ENCODE measurements at places on chromosomes 2 and 18.
A peak's percentile ranks its signal among the peaks of the same experiment; 100 is the strongest.

- DNase-seq = no peak
Observed at GRCh38 chr2:142531377-142531776, 346.1 kb upstream of the KYNU start.

DNA sequence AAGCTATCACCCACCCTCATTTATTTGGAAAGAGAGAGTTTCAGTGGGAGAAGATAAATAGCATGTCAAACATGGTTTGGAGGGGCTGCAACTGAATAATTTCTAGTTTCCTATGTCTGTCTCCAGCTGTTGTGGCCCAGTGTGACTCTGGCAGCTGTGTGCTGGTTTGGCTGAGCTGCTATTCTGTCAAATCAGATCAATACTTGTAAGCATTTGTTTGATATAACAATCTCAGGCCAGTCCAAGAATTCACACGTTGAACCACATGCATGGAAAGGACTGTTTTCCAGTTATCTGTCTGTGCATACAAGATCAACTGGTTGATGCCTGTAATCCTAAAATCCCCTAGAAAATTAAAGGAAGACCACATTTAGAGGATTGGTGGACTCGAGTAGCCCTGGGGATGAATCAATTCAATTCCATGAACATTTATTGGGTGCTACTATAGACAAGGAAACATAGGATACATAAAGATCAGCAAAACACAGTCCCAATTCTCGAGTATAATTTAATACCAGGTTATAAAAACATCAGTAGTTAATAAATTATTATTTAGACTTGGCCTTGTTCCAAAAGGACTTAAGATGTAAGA is 209.0 kb upstream of the PARD3B start:
- DNase-seq = no peak

DNA sequence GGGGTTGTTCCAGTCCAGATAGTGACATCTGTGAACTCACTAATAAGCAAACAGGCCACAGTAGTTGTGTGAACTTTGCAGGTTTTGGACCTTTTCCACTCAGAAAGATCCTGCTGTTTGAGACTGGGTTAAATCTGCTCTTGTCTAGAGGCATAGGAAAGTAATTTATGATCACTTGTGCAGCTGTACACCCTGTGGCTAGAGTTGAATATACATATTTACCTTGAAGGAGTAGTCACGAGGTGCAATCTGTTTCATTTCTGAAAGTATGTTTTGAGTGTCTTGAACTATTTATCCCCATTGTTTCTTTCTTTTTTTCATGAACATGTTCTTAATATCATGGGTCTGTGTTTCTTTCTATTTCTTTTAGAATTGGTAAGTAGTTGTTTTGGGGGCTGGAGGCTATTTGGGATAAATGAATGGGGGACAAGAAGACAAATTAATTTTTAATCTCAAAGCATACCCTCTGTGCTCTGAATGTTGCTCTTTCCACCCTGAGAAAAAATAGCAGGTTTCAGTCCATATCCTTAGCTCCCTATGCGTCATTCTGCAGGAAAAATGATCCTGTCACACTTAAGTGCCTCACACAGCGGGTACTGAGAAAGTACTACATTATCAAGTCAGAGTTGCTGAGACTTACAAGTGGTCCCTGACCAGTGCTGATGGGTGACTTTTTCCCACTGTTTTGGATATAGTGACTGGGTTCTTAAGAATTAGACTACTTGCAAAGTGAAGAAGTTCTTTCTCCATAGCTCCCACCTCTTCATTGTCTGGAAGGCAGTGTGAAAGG is 28.2 kb downstream of the DCC start:
- DNase-seq = no peak

DNA sequence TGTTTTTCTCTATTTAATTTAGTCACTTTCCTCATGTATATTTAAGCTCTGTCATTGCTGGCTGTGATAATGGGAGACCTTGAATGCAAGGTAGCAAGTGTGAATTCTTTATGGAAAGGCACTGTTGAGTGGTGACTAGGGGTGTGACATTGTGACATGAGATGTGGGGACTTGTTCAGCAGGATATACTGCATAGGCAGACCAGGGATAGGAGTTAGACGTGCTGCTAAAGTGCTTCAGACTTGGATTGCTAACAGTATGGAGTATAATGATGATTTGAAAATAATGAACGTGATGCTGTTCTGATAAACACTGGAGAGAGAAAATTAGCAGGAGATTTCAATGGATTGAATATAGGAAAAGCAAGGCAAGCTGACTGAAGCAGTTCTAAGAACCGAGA is 135.1 kb downstream of the NCOA1 start:
- no peak for DNase-seq

GRCh38 chr2:235050980-235051351 is 99.1 kb downstream of the SH3BP4 start:
- DNase-seq = peak; percentile 46

- DNase-seq = no peak
Observed at GRCh38 chr18:58100154-58100553, 56.1 kb downstream of the NEDD4L start.

GRCh38 chr2:55916473-55917049 is 7.0 kb downstream of the EFEMP1 start:
- no peak for DNase-seq

DNA sequence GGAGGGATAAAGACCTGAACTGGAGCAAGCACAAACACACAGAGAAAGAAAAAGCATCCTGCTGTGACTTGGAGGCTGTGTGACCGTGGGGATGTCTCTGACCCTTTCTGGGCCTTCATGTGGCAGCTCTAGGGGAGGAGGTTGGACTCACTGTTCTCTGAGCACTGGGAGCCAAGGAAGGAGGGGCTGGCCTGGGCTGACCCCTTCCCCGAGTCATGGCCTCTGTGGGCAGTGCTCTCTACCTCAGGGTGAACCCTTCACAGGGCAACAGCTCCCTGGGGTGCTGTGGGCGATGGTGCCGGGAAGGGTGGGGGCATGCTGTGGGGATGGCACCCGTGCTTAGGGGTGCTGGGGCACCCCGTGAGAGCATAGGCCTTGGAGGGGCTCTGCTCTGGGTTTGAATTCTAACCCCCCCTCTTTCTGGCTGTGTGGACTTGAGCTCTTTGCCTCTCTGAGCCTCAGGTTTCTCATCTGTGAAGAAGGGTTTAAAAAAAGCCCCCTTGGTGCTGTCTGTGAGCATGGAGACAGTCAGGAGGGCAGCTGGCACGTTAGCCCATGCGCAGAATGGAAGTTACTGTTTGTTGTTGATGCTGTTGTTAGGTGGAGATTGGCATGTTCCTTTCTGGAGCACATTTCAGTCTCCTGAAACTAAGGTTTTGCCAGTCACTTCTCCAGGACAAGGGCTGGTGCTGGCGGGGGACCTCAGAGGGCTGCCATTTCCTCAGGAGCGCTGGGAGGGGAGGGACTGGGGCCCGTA is 700 bp downstream of the TOGARAM2 start:
- no peak for DNase-seq

- no peak for DNase-seq
Observed at GRCh38 chr2:146950361-146950760, 894.5 kb upstream of the ACVR2A start.

- no peak for DNase-seq
Observed at GRCh38 chr2:45978302-45978859, 318.8 kb upstream of the EPAS1 start.

- no peak for DNase-seq
Observed at GRCh38 chr2:23422089-23423061, 37.4 kb downstream of the KLHL29 start.

- no peak for DNase-seq
Observed at GRCh38 chr2:129113776-129114175, 795.1 kb upstream of the HS6ST1 start.

- peak; percentile 9 for DNase-seq
Observed at GRCh38 chr2:210955591-210955990, 399.2 kb downstream of the CPS1 start.

GRCh38 chr18:27652480-27653121 is 467.5 kb upstream of the CHST9 start:
- DNase-seq = no peak

DNA sequence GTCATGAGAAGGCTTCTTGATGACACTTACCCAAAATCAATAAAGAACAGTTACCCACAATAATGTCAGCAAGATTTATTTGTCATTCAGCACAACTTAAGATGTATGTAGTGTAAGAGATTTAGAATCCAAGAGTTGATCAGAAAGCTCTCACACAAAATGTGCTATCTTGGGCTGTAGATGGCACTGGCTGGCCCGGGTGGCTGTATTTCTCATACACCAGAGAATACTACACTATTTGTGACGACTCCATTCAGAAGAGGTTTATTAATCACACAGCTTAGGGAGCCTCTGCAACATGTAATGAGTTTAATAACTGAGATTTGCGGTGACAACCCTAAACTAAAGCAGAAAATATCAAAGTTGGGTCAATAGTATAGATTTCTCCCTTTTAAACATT is 530.4 kb upstream of the KLHL29 start:
- DNase-seq = no peak

DNA sequence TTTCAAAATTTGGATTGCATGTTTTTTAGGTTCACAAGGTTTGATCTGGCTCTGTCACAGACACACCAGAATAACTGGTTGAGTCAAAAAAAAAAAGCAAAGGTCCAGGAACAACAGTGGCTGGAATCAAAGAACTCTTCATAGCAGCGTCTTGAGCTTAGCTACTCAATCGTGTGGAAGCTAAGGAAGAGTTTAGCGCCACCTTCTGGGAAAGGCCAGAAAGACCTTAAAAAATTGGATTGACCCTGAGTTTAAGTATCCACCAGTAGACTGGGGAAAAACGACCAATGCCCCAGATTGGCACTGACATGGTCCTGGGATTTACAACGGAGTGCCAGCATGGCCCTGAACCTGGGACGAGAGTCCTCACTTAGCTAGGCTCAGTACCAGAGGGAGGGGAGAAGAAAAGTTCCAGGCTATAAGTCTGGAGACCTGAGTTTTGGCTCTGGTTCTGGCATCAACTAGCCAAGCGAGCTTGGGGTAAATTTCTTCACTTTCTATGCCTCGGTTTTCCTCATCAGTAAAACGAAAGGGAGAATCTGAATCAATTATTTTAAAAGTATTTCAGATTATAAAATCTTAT is 71.1 kb upstream of the TFCP2L1 start:
- no peak for DNase-seq

GRCh38 chr18:22723773-22724172 is 209.4 kb upstream of the RBBP8 start:
- no peak for DNase-seq

DNA sequence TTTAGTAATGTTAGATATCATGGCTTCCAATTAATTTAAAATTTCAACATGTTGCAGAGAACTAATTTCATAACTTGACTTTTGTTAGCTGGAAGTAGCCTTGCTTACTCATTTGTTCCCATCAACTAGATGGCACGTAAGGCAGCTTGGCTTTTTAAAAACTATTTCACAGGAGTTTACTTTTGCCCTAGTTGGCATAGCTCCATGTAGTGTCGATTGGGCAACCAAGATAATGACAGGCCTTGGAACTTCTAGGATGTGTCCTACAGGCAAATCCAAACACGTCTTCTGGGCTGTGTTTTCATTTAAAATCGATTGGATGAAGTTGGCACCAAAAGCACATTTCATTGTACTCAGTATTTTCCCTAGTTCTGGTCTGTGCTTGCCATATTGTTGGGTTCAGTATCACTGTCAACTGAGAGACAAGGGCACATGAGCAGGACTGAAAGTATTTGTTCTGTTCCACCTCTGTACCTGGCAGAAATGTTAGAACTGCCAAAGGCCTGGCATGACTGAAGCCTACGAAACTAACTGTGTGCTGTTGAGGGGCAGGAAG is 29.4 kb downstream of the HADHB start:
- peak; percentile 92 for DNase-seq

DNA sequence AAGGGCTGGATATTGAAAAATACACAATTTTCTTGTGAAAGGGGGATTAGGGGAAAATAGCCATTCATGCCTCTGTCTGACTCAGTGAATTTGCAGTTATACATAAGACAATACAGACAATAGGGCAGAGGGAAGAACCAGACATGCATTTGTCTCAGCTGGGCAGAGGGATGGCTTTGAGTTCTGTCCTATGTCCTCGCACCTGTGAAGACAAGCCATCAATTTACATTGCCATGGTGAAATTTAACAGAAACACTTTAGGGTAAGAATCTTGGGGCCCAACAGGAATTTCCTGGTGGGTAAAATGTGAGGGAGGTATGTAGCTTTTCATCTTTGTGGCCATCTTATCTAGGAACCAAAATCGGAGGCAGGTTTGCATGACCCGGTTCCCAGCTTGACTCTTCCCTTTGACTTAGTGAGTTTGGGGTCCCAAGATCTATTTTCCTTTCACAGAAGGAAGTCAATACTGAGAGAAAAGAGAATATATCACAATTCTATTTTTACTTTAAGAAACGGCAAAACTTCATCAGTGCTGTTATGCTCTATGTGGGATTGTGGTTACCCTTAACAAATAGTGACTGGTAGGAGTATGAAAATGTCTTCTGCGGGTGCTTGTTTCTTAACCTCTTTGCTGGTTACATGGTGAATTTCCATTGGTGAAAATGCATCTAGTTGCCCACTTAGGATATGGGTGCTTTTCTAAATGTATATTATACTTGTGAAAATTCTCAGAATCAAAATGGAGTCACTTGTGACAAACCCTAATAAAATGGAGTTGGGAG is 221.8 kb downstream of the SPP2 start:
- DNase-seq = no peak

DNA sequence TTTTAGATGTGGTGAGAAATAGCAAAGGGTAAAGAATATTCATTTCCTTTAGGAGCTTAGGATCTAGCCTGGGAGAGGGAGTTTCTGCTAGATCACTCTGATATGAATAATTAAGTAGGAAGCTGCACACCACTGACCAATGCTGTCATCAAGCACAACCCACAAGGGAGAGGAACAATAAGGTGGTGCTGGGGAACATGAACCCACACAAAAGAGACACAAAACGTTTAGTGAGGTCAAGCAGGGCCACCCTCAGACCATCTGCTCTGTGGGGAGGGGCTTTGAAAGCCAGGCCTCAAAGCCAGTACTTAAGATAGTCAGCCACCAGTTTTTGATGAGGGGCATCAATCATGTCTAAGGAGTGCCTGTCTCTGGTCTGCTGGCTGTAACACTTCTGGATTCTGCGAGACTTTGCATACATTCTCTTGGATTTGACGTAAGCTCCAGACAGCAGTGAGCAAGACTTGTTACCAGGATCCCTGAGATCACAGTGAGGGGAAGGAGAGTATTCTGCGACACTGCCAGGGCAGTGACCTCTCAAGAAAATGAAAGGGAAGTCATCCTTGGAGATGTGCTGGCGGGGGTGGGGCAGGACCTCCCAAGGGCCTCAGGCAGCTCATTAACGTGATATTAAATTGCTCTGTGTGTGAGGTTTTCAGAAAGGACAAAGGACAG is 127.0 kb downstream of the CCBE1 start:
- DNase-seq = no peak

DNA sequence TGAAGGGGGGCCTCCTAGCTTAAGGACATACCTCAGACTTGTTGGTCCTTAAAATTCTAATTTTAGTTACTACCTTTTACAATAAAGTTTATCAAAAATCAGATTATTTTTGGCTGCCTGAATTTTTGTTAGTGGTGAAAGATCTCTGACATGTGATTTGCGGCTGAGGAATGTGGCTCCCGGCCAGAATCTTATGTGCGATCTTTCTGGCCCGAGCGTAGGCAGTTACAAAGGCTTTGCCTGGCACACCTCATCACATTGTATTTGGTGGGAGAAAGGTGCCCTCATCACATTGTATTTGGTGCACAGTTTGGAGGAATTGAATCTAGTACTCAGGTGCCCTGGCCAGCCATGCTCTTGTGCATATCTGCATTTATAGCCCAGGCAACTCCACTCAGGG is 289.1 kb downstream of the GULP1 start:
- DNase-seq = no peak

Measured in epithelial cell of proximal tubule (primary cell).